ENCODE measurements at places on chromosomes 6 and 20. TPM values are rescaled to one million over a fixed set of nuclear protein-coding genes. Genes with fewer than 3 reads are reported as not detected.

GRCh38 chr6:2157441-2158127 is 87.8 kb downstream of the GMDS start:
- DNase-seq, result no peak

DNA sequence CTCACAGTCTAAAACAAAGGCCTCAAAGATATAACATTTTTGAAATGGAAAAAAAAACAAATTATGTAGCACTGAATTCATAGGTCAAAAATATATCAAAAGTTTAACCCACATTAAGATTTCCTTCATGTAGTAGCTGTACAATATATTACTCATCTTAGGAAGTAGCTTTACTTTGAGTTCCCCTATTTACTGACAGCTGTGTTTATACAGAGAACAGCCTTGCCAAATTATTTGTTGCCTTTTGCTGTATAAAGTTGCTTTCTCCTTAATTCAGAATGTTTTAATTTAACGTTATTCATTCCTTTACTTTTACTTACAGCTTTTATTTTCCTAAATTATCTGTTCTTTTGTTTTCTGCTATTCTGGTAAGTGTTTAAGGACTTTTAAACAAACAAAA is 181.0 kb downstream of the COL12A1 start:
- DNase-seq, result no peak

- DNase-seq, result no peak
These were observed 24.7 kb downstream of the MGME1 start for GRCh38 chr20:17993546-17993945.

DNA sequence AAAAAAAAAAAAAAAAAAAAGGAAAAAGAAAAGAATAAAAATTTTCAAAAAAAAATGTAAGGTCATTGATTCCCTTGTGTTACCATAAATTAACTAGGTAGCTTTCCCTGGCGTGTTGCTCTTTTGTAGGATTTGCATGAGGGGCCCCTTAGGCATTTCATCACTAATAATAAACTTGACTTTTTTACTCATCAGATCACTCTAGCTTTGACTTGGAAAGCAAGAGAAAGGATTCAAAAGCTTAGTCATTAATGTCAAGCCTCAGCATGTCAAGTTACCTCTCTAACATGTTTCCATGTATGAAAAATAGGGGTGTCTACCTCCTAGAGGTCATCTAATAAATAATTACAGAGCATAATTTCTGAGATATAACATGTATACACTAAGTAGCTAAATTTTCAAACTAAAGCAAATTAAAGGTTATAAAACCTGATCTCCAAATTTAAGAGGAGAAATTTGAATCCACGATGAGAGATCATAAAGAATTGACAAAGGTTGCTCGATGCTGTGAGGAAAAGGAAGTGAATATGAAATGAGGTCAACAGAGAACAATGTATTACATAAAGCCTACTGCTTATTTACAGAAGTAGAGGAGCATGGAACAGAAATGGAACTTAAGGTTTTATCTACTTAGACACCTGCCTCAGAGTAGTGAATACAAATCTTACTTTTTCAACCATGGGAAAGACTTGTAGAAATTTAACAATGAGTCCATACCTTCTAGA is 86.8 kb downstream of the ARHGAP18 start:
- no peak for DNase-seq

DNA sequence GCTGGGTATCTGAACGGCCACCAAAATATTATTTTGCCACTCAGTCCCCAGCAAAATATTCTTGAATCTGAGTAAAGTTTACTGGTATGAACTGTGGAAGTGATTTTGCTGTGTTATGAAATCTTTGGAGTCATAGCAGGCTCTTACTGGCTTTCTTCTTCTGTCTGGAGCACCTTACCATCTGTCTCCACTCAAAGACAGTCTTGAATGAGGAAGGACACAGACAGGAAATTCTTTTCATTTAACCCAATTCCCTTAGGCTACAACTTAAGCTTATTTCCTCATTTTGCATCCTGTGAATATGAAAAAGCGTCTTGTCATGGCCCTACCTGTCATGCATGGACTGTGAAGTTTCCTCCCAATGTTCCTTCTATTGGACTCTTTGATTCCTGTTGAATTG is 24.7 kb downstream of the FNDC1 start:
- no peak for DNase-seq

Gene PPP1R14C
- total RNA-seq, result 0.04 TPM

DNA sequence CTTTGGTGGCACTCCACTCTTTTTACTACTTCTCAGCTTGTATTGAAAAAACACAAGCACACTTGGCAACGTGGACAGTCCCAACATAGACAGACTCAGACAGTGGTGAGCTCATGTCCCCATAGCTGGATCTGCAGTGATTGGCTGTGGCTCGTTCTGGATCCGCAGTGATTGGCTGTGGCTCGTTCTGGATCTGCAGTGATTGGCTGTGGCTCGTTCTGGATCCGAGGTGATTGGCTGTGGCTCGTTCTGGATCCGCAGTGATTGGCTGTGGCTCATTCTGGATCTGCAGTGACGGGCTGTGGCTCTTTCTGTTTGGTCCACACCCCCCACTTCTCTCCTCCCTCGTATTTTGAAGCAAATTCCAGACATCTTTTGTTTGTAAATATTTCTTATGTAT is 28.0 kb downstream of the OSBPL2 start:
- no peak for DNase-seq

All from pulmonary artery endothelial cell (primary cell).